Femur (tissue), 1 donor: ENCODE measurements at places on chromosomes 6 and 20.
A peak's percentile ranks its signal among the peaks of the same experiment; 100 is the strongest.

GRCh38 chr6:41255638-41256246 is 27.6 kb downstream of the TREML4 start:
- DNase-seq = no peak

DNA sequence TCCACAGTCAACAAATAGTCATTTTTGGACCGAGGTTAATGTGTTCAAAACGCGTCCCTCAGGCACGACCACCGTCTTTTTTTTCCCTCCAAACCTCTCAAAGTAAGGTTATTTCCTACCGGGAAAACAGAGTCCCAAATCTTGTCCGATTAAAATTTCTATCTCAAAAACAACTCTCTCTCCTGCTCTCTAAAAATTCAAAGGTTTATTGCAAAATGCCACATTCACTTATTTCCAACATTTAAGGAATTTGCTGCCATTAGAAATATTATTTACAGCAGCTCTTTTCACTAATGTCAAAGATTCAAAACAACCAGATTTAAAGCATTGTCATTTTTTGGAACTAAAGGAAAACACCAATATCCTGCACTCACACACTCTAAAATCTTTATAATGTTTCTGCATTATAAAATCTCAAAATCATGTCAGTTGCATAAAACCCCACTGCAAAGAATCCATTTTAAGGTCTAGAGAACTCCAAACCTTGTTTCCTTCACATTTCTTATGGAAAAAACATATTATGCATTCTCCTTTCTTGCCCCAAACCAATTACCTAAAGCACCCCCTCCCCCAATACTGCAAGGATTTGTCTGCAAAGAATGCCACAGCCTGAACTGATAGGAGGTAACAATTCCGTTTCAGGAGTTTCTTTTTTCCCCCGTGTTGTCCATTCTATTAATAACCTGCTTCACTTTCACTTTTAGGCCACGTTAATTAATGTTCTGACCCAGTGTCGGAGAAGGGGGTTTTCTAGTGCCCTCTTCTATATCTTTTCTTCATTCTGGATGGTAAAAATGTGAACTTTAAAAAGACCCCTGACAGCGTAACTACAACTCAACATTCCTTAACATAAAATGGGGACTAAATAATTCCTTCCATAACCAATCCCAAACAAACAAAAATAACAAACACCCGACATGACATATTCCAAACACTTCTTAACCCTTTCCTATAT is 1.4 kb downstream of the NRN1 start:
- DNase-seq = no peak

GRCh38 chr20:8527998-8528723 is 396.1 kb downstream of the PLCB1 start:
- DNase-seq = no peak

DNA sequence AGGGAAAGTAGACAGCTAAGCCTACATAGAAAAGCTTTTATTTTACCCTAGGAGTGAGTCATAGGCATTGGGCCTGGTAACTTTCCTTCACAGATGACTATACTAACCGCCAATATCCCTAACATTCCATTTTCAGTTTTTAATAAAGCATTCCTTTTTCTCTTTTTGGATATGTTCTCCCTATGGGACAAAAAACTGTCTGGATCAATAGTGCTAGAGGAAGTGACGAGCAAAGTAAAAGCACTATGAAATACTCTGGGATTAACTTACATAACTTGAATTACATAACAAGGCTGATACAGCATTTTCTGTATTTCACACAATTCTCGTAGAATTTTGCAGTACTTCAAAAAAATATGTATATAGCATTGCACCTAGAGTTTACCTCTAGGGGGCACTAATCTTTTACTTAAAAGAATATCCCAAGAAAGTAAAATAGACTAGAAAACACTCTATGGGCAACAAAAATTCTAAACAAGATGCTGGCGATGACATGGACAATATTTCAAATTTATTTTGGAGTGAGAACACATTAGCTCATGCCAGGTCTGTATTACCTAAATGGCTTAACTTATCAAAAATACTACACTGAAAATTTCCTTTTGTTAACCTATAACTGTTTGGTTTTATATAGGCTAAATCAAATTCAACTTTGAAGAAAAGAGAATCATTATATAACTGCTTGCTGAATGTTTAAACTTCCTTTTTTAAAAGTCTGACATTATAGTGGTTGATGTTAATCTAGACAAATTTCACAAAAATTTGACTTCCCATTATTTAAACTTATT is 66.3 kb upstream of the DST start:
- no peak for DNase-seq

GRCh38 chr20:60752741-60753420 is 499.2 kb upstream of the CDH4 start:
- DNase-seq = peak; percentile 36

DNA sequence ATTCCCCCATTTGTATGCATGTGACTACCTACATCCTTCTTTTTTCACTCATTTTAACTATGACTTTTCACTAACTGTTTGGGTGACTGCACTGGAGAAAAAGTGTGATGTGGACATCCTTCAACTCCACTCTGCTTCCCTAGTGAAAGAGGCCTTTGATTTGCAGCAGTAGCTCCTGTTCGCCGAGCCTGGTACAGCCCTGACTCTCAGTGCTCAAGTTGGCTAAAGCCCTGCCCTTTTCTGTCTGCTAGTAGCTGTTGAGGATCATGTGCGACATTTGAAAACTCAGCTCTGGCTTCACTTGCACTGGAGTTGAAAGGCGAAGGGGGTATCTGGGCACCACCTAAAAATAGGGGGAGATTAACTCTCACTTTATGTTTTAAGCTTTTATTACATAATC is 42.1 kb downstream of the DAAM2 start:
- no peak for DNase-seq

DNA sequence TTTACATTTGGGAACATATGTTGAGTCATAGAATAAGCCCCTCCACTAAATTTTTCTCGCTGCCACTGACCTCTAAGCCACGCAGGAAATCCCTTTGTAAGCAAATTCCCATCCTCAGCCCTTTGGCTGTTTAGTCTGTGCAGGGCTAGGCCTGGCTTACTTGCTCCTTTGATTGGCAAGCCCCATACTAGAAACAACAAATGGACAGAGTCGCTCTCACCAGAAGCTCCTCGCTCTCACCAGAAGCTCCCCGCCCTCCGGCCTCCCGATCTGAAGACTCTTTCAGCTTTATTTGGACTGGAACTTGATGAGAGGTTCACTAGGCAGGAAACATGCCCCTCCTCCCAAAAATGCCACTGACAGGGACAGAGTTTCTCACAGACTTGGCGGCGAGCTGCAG is 149.2 kb upstream of the EXOC2 start:
- DNase-seq = peak; percentile 34

DNA sequence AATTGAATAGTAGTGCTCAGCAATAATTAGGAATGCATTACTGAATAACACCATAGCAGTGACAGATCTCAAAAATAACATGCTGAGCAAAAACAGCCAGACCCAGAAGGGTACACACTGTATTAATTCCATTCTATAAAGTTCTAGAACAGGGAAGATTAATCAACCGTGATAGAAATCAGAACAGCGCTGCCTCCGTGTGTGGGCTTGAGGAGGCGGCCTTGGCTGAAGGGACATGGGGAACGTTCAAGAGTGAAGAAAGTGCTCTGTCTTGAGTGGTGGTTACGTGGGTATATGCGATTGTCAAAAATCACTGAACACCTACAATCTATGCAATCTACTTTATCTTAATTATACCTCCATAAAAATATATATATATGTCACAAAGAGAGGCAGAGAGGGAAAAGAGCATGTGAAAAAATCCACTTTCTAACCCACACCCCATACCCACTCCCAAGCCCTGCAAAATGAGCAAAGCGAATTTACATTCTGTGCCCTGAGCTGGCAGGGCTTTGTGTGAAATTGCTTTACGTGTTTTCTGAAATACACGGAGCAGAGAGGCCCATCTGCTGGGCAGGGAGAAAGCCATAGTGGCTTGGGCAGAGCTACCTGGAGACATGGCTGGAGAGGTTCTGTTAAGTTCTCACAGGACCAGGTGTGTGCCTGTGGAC is 74.4 kb downstream of the NFATC2 start:
- no peak for DNase-seq

DNA sequence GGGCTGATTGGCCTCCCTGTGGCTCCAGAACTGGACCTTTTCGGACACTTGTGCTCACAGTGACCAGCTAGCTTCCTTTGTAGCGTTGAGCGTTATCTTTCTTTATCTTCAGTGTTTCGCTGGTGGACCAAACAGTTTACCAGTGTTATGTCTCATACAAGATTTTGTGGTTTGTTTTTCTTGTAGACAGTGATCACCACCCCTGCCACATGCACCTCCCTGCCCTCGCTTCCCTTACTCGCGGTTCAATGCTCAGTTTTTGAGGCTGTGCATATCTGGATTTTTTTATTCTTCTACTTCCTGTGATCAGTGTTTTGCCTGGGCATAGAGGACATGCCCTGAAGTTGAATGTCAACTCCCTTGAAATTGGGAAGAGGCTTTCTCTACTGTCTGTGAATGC is 16.4 kb downstream of the MYT1 start:
- no peak for DNase-seq

- no peak for DNase-seq
Observed at GRCh38 chr6:142802124-142802523, 142.9 kb downstream of the HIVEP2 start.

DNA sequence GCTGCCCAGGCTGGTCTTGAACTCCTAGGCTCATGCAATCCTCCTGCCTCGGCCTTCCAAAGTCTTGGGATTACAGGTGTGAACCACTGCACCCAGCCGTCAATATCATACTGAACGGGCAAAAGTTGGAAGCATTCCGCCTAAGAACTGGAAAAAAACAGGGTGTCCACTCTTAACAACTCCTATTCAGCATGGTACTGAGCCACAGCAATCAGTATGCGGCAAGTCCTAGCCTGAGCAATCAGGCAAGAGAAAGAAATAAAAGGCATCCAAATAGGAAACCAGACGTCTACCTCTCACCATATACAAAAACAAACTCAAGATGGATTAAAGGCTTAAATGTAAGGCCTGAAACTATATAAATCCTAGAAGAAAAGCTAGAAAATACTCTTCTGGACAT is 83.1 kb downstream of the FKBP5 start:
- DNase-seq = no peak

- no peak for DNase-seq
Observed at GRCh38 chr6:80029470-80029869, 25.0 kb downstream of the TTK start.

DNA sequence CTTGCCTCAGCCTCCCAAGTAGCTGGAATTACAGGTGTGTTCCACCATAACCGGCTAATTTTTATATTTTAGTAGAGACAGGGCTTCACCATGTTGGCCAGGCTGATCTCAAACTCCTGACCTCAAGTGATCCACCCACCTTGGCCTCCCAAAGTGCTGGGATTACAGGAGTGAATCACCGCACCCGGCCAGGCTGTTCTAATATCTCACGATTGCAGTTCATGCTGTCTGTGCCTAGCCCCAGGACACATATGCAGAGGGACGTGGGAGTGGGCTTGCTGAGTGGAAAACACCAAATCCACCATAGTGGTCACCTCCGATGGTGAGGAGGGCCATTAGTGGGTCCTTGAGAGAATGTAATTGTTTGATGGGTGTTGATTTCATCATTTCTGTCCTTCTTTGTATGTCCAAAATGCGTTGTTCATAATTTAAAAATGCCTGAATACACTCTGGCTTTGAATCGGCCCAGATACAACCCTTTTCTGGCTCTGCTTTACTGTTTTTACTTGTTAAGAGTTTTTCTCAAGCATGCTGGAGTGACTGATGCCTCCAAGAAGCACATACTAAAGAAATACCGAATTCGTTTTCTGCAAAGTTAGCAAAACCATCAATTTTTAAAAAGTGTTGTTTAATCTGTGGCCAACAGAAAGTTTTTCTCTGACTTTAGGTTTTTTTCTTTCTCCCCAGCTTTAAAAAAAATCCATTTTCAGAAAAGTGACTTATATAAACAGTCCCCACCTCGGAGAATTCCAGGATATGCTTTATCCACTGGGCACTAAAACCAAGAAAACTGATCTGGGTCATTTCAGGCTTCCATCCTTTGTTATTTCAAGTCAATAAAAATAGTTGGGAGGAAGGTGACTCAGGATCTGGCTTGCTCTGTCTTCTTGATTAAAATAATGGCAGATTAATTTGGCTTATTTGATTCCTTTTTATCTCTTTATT is 18.8 kb upstream of the RALGAPA2 start:
- DNase-seq = no peak

DNA sequence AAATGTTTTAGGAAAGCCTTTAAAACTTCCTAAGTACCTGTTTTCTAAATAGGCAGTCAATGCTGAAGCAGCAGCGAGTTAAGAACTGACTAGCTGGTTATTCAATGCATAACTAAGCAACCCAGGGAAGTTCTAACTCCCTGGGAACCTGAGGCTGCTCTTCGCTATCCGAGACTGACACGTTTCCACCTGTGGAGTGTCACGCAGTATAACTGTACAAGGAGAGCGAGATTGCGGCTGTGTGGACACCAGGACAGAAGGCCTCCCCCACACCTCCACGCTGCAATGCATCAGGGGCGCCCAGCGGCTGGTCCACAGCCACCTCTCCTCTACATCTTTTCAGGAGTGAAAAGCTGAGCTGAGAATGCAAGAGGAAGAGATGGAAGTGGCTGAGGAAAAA is 8.0 kb downstream of the PXDC1 start:
- DNase-seq = no peak

- DNase-seq = peak; percentile 40
Observed at GRCh38 chr6:28643017-28643740, 117.5 kb downstream of the GPX5 start.

DNA sequence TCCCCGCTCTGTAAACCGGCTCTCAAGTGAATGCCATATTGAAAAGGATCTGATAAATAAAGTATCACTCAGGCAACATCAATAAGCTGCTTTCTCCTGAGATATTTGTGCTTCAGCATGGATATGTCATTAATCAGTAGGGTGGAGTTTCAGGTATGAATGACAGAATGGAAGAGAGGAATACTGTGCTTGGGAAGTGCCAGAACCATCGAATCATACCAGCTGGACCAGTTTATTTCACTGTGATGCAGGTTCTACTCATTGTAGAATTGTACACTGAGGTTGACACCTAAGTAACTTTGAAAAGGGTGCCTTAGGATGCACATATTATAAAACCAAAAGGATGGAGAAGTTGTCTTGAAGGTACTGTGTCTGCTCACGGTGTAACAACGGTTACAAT is 17.9 kb upstream of the TBC1D7 start:
- no peak for DNase-seq
